ENCODE measurements at places on chromosomes 3 and 15.

DNA sequence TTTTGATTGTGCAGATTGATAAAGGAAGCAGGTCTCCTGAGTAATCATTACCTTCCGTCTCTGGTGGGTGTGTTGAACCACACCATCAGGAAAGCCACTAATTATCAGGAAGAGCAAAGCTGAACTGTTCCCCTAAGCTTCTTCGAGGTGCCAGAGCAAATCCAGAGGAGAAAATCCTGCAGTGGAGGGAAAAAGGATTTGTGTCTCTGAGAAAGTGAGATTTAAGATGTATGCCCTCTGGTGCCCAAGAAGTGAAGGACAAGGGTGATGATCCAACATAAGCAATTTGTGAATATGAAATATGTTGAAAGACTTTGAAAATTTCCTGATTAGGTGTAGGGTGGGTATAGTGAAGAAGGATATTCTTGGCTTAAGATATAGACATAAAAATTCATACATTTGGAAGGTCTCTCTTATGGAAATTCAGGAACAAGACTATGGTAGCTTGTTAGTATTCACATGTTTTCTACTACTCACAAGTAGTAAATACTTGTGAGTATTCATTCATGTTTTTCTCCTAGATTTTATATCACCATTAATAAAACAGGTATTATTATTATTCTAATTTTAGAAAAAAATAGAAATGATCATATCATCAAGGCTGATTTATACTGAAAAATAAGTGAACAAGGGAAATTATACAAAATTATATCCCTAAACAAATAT is 34.8 kb downstream of the COMMD2 start:
- peak; percentile 53 for DNase-seq

DNA sequence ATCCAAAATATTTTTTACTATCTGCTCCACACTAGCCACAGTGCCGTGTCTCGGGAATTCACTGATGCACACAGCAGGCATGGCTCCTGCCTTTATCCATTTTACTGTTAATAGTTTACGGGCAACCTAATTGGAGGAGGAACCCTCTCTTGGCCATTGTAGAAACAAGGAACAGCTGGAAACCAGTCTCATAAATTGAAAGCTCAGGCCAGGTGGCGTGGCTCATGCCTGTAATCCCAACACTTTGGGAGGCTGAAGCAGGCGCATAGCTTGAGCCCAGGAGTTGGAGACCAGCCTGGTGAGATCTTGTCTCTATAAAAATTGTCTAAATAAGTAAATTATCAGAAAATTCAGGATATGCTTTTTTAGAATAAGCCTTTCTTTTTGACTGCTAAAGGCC is 39.0 kb downstream of the IL5RA start:
- peak; percentile 4 for DNase-seq

DNA sequence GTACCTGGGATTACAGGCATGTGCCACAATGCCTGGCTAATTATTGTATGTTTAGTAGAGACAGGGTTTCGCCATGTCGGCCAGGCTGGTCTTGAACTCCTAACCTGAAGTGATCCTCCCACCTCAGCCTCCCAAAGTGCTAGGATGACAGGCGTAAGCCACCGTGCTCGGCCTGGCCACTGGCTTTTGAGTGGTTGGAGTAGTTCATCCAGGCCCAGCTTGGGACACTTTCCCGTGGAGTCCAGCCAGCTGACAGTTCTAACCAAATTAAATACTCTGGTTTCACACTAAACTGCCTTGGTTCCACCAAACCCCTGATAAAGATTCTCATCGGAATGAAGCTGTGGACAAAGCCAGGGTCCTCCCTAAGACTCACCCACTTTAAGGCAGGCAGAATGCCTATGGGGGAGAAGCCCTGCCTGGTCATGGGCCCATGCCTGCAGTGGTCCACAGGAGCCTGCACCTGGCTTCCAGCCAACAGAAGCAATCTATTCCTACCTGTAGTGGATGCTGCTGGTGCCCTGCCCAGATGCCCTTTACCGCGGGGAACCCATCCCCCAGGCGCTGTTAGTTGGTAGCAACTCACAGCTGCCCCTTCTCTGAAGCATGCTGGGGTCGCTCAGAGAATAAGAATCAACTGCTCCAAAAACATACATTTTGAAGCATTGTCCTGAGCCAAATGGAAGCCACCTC is 5.2 kb upstream of the SLC28A1 start:
- DNase-seq, result no peak

- DNase-seq, result no peak
Measured at GRCh38 chr3:197088370-197088769, 58.8 kb upstream of the MELTF start.

- DNase-seq, result no peak
Measured at GRCh38 chr3:111808439-111808838, 50.6 kb upstream of the PHLDB2 start.

- no peak for DNase-seq
Measured at GRCh38 chr3:196120291-196120951, 38.5 kb upstream of the TFRC start.

DNA sequence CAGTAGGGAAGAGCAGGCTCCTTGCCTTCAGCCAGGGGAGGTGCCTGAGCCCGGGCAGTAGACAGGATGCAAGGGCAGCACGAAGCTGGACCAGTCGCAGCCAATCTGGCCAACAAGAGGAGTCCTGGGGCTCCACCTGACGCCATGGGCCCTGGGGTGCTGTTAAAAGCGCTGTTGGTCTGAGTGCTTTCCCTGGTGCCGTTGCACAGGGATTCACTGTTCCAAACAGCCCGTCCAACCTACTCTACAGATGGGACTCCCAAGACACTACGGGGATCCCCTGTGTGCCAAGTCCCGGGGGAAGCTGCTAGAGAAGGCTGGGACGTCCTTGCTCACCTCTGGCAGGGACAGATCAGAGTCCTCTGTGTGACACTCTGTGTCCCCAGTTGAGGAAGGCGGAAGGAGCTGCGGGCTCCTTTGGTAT is 632 bp downstream of the CTSH start:
- DNase-seq, result no peak

DNA sequence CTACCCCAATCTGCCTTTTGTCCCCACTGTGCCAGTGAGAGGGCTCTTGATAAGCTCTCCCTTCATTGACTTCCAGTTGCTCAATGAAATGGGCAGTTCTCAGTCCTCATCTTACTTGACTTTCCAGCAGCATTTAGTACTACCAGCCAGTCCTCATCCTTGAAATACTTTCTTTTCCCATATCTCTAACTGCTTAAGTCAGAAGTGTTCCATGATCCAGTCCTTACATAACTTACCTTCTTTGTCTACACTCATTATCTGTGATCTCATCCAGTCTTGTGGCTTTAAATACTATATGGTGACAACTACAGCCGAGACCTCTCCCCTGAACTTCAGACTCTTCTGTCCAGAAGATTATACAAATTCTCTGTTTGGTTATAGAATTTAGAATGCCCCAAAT is 28.7 kb downstream of the RARRES1 start:
- DNase-seq, result no peak

GRCh38 chr3:69204315-69204957 is 82.0 kb upstream of the LMOD3 start:
- DNase-seq, result peak; percentile 2

- DNase-seq, result no peak
Measured at GRCh38 chr3:169945313-169945712, 21.3 kb upstream of the SEC62 start.

DNA sequence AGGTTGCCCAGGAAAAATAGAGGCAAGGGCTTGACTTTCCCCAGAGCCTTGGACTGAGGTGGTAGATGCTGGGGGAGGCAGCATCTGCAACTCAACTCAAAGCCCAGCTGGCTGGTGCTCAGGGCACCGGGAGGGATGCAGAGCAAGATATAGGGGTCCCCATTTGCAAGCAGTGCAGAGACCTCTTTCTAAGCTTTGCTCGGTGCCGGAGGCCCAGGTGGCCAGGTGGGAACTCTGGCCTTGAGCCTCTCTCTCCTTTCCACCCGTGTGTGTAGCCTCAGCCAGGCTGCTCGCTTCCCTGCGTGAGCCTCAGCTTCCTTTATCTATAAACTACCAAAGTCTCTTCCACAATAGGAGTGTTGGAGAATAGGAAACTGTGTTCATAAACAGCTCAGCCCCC is 36.5 kb downstream of the SLC6A6 start:
- DNase-seq, result no peak

GRCh38 chr3:128315313-128315712 is 151.4 kb downstream of the DNAJB8 start:
- no peak for DNase-seq

DNA sequence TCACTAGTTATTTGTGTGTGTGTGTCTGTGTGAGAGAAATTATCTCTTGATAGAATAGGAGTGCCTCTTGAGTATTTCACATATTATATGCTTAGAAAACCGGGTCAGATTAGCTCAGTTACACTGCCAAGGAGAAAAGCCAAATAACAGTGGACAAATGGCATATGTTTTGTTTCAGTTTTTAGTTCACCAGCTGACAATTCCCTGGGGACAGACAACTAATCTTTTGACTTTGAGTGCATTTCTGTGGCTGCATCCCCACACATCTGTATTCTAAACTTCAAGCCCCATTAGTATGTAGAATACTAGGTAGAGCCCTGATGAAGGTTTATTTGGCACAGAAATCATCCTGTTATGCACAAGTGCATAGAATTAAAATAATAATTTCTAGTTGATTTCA is 227.7 kb upstream of the CNTN3 start:
- DNase-seq, result no peak

- DNase-seq, result no peak
Measured at GRCh38 chr3:194128202-194128918, 7.6 kb upstream of the HES1 start.

DNA sequence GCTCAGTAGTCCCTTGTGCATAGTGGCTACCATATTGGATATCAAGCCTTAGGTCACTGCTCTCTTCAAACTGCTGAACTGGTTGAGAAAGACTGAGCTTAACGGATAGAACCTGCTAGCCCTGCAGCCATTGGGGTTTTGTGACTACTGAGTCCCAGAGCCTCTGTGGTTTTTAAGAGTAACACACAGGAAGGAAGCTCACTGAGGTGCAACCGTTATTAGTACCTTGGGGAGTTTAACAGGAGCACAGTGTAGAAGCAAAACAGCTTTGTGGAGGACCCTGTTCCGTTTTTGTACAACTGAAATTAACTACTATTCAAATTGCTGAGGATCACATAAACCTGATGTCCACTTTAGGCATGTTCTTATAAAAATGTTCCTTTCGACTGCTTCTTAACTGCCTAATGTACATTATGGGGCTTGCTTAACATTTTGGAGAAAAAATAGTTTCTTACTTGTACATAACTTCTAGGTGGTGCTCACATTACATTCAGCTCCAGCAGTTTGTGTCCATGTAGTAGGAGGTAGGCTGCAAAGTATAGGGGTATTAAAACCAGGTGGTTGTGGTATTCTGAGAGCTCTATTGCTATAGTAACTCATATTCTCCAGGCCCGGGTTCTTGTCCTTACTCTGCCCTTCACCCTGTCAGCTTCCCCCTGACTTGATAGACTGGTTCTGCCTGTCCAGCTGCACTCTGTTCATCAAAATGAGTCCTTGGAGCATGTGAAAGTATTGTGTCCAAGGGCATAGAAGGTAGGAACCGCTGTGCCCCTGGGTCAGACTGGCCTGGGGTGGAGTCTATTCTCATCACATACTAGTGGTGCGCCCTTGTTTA is 17.3 kb downstream of the PXK start:
- no peak for DNase-seq

DNA sequence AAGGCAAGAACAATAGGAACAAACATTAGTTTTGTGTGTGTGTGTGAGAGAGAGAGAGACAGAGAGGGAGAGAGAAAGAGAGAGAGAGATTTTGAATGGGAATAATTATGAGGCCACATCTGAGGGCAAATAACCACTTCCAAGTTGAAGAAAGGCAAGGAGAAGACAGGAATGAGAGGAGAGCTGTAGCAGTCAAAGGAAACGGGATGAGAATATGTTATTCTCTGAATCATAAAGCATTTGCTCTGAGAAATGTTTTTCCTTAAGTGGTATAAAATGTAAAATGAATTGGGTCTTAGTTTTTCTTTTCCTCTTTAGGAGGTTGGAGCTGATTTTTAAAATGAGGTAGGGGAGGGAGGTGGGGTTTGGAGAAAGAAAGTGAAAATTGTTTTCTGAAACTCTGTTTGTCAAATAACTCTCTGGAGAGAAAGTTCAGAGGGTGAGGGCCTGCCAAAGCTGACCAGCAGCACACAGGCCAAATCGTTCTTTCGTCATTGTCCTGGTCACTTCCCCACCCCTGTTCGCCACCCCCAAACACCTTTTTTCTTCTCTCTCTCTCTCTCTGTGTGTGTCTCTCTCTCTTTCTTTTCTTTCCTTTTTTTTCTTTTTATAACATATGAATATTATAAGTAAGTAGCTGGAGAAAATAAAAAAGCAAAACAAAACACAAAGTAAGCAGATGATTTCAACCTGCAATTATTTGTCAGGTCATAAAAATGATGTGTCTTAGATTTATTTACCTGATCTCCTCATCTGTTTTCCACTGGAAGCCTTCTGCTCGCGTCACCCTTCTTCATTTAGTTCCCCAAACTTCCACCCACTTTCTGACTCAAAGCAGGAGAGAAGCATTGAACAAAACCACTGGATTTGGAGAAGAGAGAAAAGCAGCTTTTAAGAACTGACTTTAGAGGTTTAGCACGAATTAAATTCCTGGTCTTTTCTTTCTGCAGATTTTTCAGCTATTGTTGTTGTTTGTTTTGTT is 110.6 kb downstream of the LPP start:
- no peak for DNase-seq

DNA sequence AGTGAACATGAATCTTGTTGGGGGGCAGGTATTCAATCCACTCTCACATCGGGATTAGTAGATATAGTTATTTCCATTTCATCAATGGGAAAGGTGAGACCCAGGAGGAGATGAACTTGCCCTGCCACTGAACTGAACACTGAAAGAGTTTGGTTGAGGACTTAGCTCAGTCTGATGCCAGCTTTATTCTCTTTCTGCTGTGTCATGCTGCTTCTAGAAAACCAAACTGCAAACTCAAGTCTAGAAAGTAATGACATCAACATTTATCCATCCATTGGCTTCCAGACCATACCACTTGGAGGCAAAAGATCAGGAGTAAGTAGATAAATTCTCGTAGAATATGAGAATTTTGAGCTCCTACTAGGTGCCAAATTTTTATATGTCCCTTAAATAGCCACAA is 288.0 kb upstream of the CTNNB1 start:
- no peak for DNase-seq

DNA sequence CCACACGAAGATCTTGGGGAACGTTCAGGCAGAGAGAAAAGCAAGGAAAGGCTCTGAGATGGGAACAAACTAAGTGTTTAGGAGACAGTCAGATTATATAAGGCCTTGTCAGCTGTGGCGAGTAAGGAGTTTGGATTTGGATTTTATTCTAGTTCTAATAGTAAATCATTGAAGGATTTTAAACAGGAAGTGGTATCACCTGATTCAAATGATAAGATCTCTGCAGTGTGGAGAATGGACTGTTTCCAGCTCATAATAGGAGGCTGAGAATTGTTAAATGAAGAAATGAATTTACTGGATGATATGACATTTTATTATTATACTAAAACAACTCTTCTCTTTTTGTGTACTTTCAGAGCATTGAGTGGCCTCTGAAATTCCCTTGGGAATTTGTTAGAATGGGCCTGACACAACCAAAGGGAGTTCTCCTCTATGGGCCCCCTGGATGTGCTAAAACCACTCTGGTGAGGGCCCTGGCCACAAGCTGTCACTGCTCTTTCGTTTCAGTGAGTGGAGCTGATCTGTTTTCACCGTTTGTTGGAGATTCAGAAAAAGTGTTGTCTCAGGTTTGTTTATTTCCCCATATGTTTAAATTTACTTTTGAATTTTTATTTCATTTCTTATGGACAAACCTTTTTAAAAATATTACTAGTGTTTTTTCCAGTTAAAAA is 36.0 kb upstream of the GATM start:
- no peak for DNase-seq
